Hepatocyte (in vitro differentiated cells): ENCODE measurements at places on chromosomes 1 and 21. TPM values are rescaled to one million over a fixed set of nuclear protein-coding genes. Genes with fewer than 3 reads are reported as not detected.

DNA sequence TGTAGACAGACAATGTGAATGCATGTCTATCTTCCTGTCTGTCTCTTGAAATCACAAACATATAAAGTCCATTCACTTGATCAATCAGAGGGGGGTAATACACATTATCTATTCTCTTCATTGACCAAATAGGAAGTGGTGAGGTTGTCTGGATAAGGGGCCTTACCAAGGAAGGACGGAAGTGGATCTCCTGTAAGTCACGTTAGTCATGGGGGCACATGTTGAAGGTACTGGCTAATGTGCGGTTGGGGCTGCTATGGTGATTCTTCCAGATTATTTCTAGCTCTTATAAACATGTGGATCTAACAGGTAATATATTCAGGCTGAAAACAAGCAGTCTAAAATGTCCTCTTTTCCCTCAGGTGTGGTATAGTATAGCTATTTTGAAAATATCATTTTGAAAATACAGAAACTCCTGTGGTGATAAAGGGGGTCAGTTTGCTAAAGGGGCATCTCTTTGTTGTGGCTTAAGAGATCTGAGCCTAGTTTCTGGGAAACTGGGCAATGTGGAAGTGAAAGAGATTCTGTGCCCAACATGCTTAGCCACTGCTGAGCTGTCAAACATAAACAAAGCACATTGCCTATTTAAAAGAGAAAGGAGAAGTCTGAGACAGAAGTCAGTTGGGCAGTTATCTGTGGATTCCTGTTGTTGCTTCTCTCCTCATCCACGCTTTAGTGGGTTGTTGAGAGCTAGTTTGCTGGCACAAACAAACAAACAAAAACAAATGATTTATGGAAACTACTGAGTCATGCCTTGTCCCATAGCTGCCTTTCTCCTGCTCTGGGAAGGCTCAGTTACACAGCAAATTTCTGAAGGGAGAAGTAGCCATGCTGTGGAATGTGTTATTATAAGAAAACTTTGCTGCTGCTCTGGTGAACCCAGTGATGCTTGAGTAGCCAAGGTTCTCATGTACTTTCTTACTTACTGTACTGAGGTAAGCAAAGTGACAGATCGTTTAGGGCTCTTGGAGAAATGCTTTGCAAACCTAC is 166.9 kb downstream of the HLX start:
- DNase-seq: no peak

- peak; percentile 38 for DNase-seq
Observed at GRCh38 chr1:160354388-160354985, 11.3 kb downstream of the NCSTN start.

DNA sequence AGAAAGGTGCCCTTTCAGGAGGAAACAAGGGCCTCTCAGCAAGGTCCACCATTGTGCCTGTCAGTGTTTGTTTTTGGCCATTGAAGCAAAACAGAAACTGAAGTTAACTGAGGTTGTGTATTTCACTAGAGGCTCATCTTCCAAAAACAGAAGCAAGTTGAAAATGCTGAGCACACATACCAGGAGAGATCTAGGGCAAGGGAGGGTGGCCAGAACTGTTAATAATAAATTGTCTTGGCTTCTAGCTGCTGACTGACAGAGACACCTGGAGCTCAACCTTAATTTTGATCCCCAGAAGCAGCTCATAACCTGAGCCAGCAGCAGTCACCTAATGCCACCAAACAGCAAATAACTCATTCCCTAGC is 5.2 kb downstream of the AGMAT start:
- DNase-seq: no peak

Gene ATP6V1G3
- polyA plus RNA-seq: not detected in 2 replicates

DNA sequence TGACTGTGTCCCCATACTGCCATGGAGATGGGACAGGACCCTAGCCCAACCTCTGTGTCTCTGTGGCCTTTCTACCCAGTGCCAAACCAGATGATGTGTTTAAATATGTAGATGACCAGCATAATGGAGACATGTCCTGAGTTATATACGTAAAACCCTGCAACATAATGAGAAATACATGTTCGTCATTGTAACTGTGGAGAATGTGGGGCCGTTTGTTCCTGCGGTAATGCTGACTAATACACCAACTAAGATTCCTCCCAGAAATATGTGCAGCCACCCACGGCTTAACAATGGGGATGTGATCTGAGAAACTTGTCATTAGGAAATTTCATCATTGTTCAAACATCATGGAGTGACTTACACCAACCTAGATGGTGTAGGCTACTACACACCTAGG is 71.7 kb upstream of the SIM2 start:
- no peak for DNase-seq

GRCh38 chr1:37697737-37698136 is 5.4 kb downstream of the CDCA8 start:
- DNase-seq: no peak

GRCh38 chr1:179588425-179589024 is 3.1 kb upstream of the TDRD5 start:
- DNase-seq: no peak

GRCh38 chr1:40757084-40757483 is 26.5 kb upstream of the KCNQ4 start:
- DNase-seq: no peak

Gene HMCN1
- polyA plus RNA-seq: 2.0 and 2.3 TPM in 2 replicates

Gene FBLIM1
- polyA plus RNA-seq: 102 and 120 TPM in 2 replicates

Gene FMOD
- 125 and 161 TPM in 2 replicates for polyA plus RNA-seq

DNA sequence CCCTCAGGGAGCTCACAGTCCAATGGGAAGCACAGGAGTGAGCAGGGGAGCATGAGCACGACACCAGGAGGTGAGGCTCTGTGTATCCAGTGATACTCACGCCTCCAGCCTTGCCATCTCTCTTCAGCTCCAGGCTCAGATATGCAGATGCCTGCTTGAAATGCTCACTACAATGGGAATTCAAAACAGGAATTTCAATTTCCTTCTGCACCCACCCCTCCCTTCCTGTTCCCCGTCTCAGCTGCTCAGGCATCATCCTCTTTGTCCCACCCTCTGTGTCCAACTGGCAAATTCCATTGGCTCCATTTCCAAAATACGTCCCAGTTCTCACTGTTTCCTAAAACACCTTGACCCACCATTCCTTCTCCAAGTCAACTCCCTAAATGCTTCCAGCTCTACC is 58.9 kb downstream of the FBXO2 start:
- DNase-seq: no peak

DNA sequence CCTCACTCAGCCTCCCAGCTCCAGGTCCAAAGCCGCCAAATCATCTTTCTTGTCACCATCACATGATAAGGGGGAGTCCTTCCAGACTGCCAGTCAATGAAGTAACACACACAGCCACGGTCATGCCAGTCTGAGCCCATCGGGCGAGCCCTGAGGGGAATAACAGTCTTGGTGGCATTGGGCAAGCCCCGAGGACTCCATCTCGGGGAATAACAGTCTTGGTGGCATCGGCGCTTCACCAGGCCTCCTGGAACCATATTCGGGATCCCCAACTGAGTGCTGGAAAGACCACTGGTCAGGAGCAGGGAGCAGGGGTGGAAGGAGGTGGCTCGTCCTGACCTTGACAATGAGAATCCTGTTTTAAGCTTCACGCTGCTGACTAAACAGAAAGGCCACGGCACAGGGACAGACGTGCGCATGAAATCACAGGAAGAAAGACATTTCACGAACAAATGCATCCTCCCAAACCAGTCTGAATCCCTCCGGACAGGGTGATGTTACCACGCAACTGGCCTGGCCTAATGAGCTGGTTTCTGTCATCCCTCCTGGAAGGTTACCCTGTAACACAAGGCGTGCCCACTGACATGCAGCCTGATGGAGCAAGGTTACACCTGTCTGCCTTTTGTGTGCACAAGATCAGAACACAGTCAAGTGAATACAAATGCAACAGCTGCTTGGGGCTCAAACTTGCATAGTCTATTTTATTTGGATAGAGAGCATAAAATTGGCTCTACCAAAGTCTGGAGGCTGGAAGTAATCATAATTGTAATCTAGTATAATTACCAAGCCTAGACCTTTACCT is 517.4 kb downstream of the KIF26B start:
- no peak for DNase-seq

- DNase-seq: no peak
Observed at GRCh38 chr21:29245104-29245643, 53.5 kb upstream of the BACH1 start.

Gene ASPM
- polyA plus RNA-seq: 2.8 and 3.2 TPM in 2 replicates

- no peak for DNase-seq
Observed at GRCh38 chr1:85116856-85117255, 68.6 kb upstream of the MCOLN3 start.

DNA sequence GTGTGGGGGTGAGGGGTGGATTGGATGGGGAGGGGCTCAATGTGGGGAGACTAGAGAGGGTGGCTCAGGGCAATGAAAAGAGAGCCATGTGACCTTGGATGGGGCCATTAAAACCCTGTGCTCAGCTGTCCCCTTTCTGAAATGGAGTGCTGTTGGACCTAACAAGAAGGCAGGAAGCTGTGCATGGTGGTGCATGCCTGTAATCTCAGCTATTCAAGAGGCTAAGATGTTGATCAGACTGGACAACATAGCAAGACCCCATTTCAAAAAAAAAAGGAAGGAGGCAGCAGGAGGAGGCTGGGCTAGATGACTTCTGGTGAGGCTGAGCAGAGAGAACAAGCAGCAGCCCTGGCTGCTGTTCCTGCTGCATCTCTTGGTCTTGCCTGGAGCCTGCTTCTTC is 7.0 kb downstream of the OPRD1 start:
- DNase-seq: no peak
